ENCODE measurements at places on chromosomes 1 and 21.

GRCh38 chr1:168469690-168470089 is 74.1 kb downstream of the XCL2 start:
- DNase-seq, result no peak

DNA sequence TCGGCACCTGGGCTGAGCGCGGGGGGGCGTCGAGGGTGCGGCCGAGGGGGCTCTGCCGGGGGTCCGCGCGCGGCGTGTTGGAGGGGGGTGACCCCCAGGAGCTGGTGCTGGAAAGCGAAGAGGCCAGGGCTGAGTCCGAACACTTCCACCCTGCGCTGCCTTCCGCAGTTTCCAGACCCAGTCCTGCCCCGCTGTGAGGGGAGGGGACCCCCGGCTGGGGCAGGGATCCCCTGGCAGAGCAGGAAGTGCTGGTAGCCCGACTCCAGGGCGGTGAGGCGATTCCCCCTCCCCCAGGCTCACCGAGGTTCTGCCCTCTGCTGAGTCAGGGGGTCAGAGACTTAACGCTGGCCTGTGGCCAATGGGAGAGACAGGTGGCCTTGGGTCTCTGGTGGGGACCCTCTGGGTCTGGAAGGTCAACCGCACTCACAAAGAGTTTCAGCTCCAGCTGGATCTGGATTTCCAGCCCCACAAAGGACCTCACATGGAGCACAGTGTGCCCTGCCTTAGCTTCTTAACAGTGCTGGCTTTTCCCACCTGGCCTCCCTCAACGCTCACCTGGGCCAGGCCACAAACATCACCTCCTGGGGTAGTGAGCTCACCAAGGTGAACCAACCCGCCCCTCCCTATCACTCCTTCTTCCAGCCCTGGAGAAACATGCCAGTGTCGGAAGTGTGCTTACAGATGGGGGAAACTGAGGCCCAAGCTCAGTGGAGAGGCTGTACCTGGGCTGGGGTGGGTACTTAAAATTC is 39.8 kb upstream of the SYNC start:
- no peak for DNase-seq

GRCh38 chr1:224488806-224489499 is 54.4 kb upstream of the WDR26 start:
- no peak for DNase-seq

- DNase-seq, result no peak
Measured at GRCh38 chr1:216653001-216653400, 70.2 kb downstream of the ESRRG start.

DNA sequence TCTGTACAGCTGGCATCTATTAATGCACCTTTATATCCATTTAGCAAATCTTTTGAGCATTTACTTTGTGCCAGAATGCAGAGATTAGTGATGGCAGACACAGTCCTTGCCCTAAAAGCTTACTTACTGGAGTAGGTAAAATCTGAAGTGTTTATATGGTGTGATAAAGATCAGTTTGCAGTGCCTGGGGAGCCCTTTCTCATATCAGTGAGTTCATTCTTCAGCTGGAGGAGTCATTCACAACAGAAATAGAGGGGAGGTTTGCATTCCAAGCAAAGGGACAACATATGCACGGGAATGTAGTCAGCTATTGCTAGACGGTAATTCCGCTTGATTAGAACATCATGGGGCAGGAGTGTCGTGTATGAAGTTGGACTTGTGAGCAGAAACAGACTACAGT is 8.4 kb downstream of the SLC35F3 start:
- DNase-seq, result no peak

GRCh38 chr1:17692645-17693044 is 62.5 kb upstream of the ACTL8 start:
- DNase-seq, result no peak

GRCh38 chr21:30382201-30382600 is 10.1 kb upstream of the KRTAP13-2 start:
- no peak for DNase-seq

GRCh38 chr1:111151838-111152237 is 11.8 kb downstream of the CEPT1 start:
- DNase-seq, result no peak

DNA sequence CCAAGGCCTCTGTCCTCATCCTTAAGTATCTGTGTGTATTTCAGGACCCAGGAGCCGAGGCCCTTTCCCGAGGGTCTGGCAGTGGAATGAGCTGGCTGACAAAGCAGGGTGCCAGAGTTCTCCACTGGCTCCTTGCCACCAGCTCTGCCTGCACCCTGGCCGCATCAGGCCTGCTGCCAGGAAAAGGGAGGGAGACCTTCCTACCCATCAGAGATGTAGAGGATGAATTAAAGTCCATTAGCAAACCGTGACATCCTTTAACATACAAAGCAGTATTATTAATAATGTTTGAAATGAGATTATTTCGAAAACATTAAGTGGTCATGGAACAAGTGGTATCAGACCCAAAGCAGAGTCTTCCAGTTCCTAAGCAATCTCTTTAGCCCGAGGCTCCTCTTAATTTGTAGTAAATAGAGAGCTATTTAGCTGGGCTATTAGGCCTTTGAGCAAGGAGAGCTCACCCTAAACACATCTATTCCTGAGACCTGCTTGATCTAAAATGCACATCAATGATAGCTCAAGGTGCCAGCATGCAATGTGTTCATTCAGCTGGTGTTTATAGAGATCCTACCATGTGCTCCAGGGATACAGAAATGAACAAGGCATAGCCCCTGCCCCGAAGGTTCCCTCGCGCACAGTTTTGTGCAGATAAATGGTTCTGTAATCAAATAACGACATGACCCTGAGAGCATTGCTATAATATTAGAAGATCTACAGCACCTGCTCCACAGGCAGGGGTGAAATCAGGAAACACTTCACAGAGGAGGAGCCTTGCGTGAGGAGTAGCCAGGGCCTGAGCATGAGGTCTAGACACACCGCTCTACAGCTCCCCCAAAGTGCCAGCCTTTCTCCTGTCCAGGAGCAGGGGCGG is 44.0 kb downstream of the FAM163A start:
- peak; percentile 79 for DNase-seq

GRCh38 chr1:62676611-62677356 is 11.4 kb downstream of the DOCK7 start:
- DNase-seq, result no peak

- peak; percentile 84 for DNase-seq
Measured at GRCh38 chr1:184930232-184930631, 44.1 kb downstream of the NIBAN1 start.

DNA sequence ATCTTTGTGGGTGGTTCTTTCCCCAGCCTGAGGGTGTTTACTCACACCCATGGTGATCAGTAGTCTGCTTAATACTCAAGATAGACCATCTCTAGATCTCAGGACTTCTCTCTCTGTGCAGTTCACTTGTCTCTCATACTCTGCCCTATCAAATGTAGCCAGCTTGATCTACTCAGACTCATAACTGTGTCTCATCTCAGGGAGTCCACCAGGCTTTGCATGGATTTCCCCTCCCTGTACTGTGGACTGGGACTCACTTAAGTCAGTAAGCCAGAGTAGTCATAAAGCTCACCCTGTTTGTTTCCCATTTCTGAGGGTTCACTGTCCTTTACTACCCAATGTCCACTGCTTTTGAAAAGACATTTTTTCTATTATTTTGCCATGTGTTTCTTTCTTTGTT is 41.8 kb downstream of the LYPLAL1 start:
- DNase-seq, result no peak

DNA sequence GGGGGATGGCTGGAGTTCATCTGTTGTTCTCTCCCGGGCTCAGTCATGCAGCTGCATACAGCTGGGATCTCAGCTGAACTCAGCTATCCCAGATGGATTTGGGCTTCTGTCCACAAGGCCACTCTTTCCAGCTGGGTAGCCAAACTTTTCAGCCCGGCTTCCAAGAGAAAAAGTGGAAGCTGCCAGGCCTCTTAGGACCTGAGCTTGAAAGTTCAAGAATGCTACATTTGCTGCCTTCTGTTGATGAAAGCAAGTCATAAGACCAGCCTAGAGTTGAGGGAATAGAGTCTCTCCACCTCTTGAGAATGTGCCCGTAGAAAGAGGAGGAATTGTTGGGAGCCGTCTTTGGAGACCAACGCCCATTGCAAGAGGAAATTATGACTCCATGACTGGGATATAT is 95.3 kb downstream of the C1orf21 start:
- no peak for DNase-seq

DNA sequence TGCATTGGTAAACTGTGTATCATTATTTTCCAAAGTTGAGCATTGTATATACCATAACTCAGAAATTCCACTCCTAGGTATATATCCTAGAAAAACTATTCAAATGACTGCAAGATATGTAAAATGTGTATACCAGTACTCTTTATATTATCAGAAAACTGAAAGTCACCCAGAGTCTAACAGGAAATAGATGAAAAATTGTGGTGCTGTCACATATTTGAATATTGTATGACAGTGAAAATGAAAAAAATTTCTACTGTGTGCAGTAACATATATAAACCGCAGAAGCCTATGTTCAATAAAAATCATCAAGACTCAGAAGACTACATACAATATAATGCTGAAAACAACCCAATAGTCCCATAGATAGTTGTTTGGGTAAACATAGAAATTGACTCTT is 74.4 kb upstream of the LYPLAL1 start:
- no peak for DNase-seq

DNA sequence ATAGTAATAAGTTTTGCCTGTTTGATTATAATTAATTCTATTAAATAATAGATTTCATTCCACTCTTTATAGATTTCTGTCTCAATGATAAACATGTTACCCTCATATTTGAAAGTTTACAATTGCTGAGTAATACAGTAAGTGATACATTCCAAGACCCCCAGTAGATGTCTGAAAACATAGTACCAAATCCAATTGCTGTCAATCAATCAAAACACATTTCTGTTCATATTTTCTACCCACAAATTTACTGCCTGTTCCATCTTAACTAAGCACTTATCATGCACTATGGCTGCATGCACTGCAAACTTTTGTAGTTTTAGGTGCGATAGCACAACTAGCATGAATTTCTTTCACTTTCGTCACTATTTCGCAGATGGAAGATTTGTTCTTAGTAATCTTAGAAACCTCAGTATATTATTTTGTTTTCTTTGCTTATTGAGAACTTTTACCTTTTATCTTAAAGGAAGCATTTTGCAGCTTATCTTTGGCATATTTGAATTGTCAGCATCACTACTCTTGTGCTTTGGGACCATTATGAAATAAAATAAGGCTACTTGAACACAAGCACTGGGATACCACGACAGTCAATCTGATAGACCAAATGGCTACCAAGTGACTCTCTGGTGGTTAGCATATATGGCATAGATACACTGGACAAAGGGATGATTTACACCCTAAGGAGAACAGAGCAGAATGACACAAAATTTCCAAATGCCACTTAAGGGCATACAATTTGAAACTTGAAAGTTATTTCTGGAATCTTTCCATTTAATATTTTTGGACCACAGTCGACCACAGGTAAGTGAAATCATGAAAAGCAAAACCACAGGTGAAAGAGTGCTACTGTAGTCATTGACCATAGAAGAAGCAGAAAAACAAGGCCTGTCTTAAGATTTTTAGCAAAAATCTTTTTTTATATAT is 67.6 kb downstream of the RGS13 start:
- no peak for DNase-seq

DNA sequence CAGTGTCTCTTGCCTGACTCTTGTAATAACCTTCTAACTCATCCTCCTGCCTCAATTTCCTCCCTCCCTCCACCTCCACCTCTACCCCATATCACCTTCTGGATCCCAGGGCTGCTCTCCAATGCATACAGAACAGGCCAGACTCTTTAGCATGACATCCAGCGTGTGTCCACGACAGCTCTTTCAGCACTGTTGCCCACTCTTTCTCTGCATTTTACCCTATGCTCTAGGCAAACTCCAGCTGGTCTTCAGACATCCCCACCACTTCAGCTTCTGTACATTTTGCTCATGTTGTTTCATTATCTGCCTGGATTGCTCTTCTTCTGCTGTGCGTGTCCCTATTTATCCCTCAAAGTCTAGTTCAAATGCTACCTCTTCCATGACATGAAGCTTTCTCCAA is 4.8 kb downstream of the INKA2 start:
- DNase-seq, result no peak

DNA sequence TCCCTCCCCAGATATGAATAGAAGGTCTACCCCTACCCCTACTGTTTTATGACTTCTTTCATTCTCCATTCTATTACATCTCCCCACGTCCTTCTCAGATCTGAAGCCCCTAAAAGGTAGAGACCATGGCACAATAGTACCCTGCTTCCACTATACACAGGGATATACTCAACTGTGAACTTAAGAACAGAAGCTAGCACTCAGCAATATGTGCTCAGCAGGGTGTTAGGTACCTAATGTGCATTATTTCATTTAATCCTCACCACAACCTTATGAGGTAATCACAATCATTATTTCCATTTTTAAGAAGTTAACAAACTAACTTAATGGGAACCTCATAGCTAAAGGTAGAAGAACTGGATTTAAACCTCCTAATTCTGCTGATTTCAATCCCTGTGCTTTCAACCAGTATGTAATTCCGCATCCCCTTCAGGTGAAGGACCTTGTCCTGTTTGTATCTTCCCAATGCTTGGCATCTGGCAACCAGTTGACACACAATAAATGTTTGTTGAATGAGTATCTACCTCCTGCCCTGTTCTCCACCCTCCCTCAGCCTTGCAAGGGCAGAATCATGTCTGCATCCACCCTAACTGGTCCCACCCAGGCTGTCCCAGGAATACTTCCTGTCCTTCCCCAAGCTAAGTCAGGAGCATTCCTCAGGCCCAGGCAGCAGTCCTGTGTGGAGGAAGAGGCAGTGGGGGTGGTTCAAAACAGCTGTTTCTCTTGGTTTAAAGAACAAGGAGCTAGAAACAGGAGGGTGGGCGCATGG is 6.5 kb downstream of the DENND2D start:
- no peak for DNase-seq

DNA sequence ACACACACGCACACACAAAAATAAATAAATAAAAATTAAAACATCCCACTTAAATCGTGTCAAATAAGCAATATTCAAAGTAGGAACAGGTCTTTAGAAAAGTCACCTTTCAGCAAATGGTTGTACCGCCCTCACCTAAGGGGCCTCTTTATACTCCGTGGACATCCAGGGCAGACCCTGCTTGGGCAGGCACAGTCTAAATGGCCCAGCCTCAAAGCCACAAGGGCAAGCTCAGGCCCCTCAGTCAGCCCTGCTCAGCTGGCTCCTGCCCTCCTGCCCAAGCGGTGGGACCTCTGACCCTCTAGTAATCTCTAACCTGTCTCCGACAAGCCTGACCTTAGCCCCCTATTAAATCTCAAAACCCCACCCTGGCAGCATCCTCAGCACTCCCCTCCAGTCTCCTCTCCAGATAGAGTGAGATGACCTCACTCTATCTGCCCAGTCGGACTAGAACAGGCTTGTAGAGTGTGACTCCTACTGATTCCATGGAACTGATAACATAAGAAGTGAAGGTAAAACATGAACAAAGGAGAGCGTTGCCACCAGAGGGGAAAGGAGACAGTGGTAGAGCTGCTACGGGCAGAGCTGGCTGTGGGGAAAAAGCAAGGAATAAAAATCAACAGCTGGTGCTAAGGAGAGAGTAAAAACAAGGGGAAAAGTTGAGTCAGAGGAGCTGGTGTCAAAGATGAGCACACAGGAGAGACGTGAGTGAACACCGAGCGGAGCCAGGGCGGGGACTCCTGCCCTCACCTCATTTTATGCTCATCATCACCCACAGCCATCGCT is 36.0 kb downstream of the SIPA1L2 start:
- no peak for DNase-seq

Data from NCI-H1105 (cell line).